ENCODE measurements at places on chromosomes 6 and 20.
A peak's percentile ranks its signal among the peaks of the same experiment; 100 is the strongest.

- no peak for DNase-seq
Measured at GRCh38 chr20:836190-836589, 2.7 kb downstream of the FAM110A start.

DNA sequence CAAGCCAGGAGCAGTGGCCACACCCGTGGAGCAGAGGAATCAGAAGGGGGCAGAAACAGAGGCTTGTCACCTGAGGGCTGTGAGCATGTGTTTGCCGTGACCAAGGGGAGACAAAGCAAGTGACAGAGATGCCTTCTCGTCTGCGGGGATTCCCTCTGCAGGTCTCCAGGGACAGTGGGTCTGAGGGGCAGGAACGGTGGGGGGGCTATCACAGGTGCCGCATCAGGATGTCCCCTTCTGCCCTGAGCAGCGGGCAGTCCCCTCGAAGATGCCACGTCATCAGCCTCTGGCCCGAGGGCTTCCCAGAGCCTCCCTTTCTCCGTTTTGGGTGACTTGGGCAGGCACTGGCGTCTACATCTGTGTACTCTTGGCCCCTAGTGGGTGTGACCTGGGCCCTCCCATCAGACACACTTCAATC lies 338.7 kb downstream of the PREX1 start:
- DNase-seq = no peak

DNA sequence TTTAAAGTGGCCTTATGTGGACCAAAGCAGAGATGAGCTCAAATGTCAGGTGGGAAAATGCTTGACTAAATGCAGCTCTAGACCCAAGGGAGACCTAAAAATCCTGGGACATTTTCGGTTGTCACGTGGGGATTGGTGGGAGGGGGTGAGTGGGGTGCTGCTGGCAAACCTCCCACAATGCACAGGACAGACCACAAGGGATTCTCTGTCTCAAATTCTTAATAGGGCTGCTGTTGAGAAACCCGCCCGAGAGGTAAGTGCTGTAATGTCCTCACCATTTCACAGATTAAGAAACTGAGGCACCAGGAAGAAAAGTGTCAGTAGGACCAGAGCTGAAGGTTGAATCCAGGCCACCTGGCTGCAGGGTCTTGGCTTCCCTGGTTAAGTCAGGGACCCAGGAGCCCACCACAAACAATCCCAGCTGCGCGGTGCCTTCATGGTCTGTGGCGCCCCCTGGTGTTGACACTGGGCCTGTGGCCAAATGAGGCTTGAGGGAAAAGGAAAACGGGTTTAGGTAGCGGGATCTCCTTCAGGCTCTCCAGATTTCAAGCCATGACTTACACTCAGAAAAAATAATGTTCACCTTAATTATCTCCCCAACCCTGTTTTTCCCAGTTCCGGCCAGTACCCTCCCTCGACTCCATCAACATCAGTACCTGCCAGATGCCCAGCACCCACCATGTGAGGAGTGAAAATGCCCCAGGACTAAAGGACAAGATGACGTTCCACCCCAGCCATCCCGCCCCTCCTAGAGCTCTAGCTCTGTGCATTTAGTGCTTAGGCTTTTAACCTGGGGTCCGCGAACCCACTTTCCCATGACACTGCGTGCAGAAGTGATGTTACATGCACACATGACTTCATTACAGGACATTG lies 7.2 kb downstream of the HLA-G start:
- peak; percentile 72 for DNase-seq

GRCh38 chr6:44731485-44732095 lies 344.1 kb downstream of the CDC5L start:
- DNase-seq = no peak

- DNase-seq = no peak
Measured at GRCh38 chr6:130945401-130945919, 117.6 kb downstream of the EPB41L2 start.

- no peak for DNase-seq
Measured at GRCh38 chr6:30548375-30548774, 7.9 kb downstream of the GNL1 start.

DNA sequence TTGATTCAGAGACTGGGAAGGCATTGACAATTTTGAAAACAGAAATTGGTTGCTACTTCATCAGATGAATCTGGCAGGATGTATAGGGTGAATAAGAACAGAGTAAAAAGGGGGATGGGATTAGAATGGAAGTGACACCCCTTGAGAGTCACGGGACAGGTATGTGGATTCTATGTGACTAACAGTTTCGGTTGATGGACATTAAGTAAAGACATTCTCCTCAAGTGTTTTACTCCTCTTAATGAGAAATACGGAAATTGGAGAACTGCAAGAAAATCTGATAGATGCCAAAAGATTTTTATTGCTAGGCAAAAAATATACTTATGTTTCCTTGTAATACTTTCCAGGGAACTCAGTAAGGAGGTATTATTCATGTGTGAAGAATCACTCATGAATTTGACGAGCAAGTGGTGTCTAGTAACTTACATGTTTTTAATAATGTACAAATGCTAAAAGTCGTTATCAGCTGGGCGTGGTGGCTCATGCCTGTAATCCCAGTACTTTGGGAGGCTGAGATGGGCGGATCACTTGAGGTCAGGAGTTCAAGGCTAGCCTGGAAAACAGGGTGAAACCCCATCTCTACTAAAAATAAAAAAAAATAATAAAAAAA lies 135.8 kb downstream of the KIF16B start:
- DNase-seq = no peak

DNA sequence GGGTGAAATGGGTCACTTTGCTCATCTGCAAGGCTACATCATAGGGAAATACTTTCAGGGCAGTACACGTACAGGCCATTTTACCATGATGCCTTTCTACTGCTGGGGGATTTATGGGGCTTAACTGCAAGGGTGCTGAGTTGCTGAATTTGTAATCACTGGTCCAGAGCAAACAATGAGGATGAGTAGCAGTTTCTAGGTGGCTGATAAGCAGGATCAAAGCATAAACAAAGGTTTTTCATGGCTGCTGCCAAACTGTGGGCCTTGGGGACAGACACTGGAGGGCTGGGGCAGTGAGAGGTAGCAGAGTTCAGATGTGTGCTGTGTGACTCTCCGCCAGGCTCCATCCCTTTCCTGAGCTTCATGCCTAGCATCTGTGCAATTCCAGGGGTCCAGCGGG lies 68.3 kb downstream of the CNBD2 start:
- no peak for DNase-seq

DNA sequence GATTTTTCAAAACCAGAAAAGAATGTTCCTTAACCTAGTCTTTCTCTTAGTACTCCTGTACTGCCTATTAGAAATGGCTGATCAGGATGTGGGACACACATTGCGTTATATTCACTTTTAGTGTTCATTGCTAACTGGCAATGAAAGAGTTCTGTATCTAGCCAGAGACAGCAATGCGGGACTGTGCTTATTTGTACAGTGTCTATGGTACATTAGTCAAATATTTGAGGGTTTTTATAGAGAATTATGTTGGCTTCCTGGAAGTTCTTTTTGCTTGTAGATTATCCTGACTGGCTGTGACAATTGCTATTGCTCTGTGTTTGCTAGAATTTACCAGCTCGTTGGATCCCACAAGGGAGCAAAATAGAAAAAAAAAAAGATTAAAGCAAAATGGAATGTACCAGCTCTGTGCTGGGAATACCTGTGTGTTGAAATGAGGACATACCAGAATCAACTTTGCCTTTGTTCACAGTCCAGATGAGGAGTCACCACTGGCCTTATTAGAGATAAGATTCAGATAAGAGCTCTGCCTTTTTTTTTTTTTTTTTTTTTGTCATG lies 22.4 kb upstream of the IFNGR1 start:
- no peak for DNase-seq

GRCh38 chr20:54176610-54177009 lies 2.8 kb upstream of the CYP24A1 start:
- DNase-seq = no peak

GRCh38 chr6:44828780-44829179 lies 441.3 kb downstream of the CDC5L start:
- no peak for DNase-seq

DNA sequence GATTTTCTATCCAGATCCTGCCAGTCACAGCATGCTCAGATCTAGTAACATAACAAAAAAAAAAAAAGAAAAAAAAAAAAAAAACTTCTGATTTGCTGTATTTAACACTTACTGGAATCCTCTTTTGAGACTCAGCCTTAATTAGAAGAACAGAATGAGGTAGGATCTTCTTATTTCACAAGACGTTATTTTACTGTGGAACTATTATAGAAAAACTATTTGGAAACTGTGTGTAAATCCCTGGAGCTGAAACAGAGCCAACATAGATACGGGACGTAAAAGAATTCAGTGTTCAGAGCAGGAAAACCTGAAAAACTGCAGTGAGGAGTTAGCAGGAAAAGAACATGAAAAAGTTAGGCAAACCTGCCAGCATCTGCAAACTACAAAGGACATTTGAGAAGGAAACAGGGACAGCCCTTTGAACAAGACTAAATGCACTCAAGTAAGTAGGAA lies 3.4 kb upstream of the ZNF217 start:
- no peak for DNase-seq

- DNase-seq = no peak
Measured at GRCh38 chr6:17393892-17394631, 667 bp downstream of the CAP2 start.

GRCh38 chr20:21048841-21049273 lies 57.3 kb downstream of the LINC00237 start:
- DNase-seq = no peak

DNA sequence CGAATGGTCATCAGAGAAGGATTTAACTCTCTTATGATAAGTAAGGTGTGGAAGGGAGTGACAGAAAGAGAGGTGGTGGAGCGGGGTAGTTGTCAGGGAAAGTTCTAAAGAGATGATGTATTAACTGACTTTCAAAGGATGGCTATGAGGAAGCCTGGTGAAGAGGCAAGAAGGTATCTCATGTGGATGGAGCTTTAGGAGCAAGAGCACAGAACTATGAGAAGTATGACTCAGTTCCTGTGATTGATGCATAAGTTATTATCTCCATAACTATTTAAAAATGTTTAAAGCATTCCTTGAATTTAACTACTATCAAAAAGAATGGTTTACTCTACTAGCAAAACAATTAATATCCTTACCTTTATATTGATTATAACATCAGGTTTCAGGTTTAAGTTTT lies 28.8 kb downstream of the AK9 start:
- DNase-seq = no peak

GRCh38 chr20:55919956-55920355 lies 85.4 kb downstream of the CBLN4 start:
- no peak for DNase-seq

DNA sequence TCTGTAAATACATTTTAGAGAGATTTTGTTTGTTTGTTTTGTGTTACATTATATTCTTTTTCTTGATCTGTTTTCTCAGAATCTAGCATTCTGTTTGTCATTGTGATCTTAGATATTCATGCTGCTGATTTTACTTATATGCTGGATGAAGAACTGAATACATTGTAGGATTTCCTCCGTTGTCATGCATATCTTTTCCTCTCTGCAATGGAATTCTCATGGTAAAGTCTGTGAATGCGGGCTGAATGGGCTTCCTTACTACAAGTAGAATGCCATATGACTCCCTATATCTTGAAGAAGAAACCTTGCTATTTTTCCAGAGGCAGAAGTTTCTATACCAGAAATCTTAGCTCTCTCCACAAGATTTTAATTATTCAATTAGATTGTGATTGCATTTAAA lies 2.4 kb upstream of the DEFB114 start:
- DNase-seq = no peak

- DNase-seq = no peak
Measured at GRCh38 chr6:123742626-123743025, 61.0 kb upstream of the NKAIN2 start.
